ENCODE measurements at places on chromosomes 1 and 21.
A peak's percentile ranks its signal among the peaks of the same experiment; 100 is the strongest.

GRCh38 chr1:220421508-220421907 lies 106.4 kb upstream of the MARK1 start:
- DNase-seq, result no peak

DNA sequence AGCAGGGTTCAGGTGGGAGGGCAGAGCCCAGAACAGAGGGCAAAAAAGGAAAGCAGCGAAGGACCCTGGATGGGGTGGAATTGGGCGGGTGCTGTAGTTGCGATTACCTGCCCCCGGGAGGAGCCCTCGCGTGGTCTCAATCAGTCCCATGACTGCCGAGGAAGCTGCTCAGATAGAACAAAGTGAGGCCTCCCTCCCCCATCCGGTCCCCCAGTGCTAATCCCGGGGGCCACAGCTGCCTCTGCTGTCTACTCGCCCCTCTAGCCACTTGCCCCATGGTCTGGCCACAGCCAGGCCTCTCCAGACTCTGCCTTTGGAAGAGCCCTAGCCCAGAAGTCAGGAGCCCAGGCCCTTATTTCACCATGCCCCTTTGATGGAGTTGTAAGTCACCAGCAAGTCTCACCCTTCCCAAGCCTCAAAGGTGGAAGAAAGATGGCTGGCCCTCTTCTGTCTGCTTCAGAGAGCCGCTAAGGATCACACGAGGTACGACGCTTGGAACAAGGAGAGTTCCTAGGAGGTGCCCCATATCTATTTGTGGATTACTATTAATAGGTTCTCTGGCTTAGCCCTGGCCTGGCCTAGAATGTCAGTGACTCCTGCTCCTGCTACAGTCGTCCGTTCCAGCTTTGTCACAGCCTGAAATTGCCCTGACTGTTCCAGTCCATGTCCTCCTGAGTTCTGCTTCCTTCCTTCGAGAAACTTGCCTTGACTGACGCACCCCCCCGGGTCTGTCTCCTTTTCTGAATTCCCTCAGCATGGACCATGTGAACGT lies 16.4 kb downstream of the ECHDC2 start:
- peak; percentile 19 for DNase-seq

GRCh38 chr1:22705586-22705985 lies 5.1 kb upstream of the EPHB2 start:
- DNase-seq, result no peak

- no peak for DNase-seq
These were observed 20.1 kb downstream of the NADK start for GRCh38 chr1:1758059-1758621.

- no peak for DNase-seq
These were observed 67.9 kb upstream of the MACF1 start for GRCh38 chr1:39136638-39137037.

- no peak for DNase-seq
These were observed 22.7 kb downstream of the UBASH3A start for GRCh38 chr21:42426424-42426823.

DNA sequence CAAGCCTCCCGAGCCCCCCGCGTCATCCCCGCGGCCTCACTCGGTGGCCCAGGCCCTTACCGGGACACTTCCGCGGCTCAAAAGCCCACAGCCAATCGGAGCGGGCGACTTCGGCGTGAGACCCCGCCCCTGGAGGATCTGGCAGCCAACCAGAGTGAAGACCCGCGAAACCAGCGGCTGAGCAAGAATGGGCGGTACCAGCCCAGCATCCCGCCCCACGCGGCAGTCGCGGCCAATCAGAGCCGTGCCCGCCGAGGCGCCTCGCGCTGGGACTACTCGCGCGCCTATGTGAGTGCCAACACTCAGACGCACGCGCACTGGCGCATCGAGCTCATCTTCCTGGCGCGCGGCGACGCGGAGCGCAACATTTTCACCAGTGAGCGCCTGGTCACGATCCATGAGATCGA lies 22.5 kb downstream of the DISP3 start:
- DNase-seq, result no peak

GRCh38 chr1:213564215-213564659 lies 423.5 kb upstream of the PROX1 start:
- DNase-seq, result no peak

DNA sequence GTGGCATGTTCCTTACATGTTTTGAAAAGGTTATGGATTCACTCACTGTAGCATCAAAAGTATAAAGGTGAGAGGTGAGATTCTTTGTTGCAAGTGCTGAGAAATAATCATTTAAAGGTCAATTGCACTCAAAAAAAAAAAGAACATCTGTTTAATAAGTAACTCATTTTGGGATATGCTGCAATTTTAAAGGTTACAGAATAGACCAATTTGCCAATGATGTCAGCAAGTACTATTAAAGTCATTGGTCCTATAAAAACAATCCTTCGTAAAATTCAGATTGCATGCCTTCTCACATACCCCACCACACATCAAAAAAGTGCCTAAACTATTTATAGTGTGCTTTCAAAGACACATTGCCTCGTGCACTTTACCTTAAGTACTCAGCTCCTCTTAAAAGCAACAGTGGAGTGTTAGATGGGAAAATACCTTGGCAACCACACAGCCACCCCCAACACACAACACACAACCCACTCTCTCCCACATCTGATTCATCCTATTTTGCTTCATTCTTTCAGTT lies 218.2 kb upstream of the ADGRL2 start:
- no peak for DNase-seq

GRCh38 chr1:36134505-36135329 lies 9.7 kb upstream of the COL8A2 start:
- DNase-seq, result no peak

- peak; percentile 30 for DNase-seq
These were observed 79.8 kb downstream of the WDR4 start for GRCh38 chr21:42799516-42799915.

GRCh38 chr1:23741609-23742008 lies 1.7 kb upstream of the ELOA start:
- DNase-seq, result no peak

GRCh38 chr1:176705585-176705984 lies 242.6 kb downstream of the PAPPA2 start:
- no peak for DNase-seq

DNA sequence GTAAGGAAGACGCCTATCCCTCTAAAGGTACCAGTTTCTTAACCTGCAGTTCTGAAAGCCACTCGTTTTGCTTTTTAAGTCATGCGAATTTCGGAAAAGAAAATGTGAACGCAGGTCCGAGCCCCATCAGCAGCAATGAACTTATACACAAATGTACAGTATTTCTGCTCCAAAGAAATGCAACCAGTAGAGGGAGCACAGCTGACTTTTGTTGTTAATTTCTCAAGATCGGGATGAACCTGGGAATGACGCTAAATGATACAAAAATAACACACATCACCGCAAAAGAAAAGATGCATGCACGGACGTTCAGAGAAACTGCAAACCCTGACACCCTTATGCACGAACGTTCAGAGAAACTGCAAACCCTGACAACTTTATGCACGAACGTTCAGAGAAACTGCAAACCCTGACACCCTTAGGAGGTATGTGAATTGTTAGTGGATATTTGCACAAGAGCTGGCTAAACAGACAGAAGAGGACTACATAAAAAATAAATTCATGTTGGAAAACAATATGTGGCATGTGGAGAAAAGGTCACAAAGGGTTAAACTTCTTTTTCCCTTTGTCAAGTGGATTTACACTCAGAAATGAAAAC lies 3.5 kb upstream of the TIAM1 start:
- DNase-seq, result no peak

DNA sequence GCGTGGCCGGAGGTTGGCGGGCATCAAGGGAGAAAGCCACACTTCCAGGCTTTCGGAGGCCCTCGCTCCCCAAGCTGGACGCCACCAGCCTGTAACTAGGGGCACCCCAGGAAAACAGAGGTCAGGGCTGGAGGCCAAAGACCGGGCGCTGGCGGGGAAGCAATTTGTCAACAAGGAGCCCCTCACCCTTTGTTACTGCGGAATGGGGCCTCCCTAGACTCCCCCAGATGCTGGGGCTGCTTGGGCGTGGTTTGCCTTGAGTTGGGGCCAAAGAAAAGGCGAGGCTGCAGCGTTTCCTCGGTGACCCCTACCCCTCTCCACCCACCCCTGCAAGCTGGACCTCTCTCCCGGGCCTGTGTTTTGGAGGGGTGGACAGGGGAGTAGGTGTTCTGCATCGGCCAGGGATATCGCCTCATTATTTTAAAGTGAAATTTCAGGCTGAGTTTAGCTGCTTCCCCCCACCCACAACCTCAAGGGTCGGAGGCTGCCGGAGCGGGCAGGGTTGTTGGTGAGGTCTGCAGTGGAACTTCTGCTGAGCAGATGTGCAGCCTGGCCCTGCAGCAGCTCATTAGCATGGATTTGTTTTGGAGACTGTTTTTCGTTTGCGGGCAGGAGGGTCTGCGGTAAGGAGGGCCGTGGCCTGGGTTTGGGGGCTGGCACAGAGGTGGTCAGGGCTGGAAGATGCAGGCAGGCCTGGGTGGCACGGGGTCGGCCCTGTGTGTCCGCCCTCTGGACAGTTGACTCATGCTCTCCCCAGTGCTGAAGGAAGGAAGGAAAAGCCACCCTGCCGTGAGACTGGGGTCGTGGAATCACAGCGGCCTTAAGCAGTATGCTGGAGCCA lies 1.5 kb downstream of the NBL1 start:
- DNase-seq, result no peak

- no peak for DNase-seq
These were observed 1.7 kb downstream of the KRTAP10-3 start for GRCh38 chr21:44556879-44557278.

- no peak for DNase-seq
These were observed 98.2 kb downstream of the PTPN14 start for GRCh38 chr1:214453109-214453722.

DNA sequence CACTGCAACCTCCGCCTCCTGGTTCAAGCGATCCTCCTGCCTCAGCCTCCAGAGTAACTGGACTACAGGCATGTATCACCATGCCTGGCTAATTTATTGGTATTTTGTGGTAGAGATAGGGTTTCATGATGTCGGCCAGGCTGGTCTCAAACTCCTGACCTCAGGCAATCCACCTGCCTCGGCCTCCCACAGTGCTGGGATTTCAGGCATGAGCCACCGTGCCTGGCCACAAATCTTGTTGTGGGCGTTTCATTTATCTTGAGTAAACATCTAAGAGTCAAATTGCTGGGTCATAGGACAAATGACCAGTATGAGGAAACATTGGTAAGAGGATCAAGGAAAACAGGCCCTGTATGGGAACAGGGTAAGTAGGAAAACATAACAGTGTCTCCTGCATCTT lies 17.9 kb downstream of the TMEM200B start:
- DNase-seq, result no peak

- DNase-seq, result no peak
These were observed 52.6 kb downstream of the DESI2 start for GRCh38 chr1:244705261-244706234.

All from stimulated activated CD4-positive, alpha-beta T cell treated with anti-CD3 and anti-CD28 coated beads, Interleukin-4, amount 100 ng/mL, for 48 hours (primary cell).